ENCODE measurements at places on chromosomes 2 and 18. TPM values are rescaled to one million over a fixed set of nuclear protein-coding genes. Genes with fewer than 3 reads are reported as not detected.

CXCR1 gene
- not detected for total RNA-seq

UGT1A3 gene
- total RNA-seq: not detected

CCDC68 gene
- 2.2 TPM for total RNA-seq

TLX2 gene
- total RNA-seq: not detected

SLC38A11 gene
- total RNA-seq: not detected

NOSTRIN gene
- not detected for total RNA-seq

TYW5 gene
- 9.0 TPM for total RNA-seq

HOXD9 gene
- total RNA-seq: not detected

DTNA gene
- total RNA-seq: 32.9 TPM

LYPD6 gene
- 1.1 TPM for total RNA-seq

FOXD4L1 gene
- total RNA-seq: not detected

ITPRIPL1 gene
- total RNA-seq: 0.10 TPM

NCKAP5 gene
- total RNA-seq: 2.7 TPM

STRN gene
- total RNA-seq: 24.2 TPM

TCF23 gene
- total RNA-seq: not detected

HMSD gene
- 1.0 TPM for total RNA-seq

KIF5C gene
- total RNA-seq: 24.3 TPM

PAIP2B gene
- total RNA-seq: 1.7 TPM

MLPH gene
- 14.2 TPM for total RNA-seq

ZEB2 gene
- 84.9 TPM for total RNA-seq

STARD6 gene
- not detected for total RNA-seq

LYG2 gene
- not detected for total RNA-seq

KATNAL2 gene
- total RNA-seq: 3.0 TPM

CELF4 gene
- not detected for total RNA-seq

VIL1 gene
- total RNA-seq: not detected

TRIP12 gene
- 379 TPM for total RNA-seq

CERKL gene
- not detected for total RNA-seq

C1QL2 gene
- total RNA-seq: 0.20 TPM

SDC1 gene
- 74.3 TPM for total RNA-seq

DNPEP gene
- total RNA-seq: 53.9 TPM

UGT1A8 gene
- total RNA-seq: not detected

SNORC gene
- 3.1 TPM for total RNA-seq

MOB1A gene
- 116 TPM for total RNA-seq

TDRD15 gene
- not detected for total RNA-seq

Data from astrocyte (in vitro differentiated cells and primary cell).